ENCODE measurements at places on chromosomes 5 and 9.
A peak's percentile ranks its signal among the peaks of the same experiment; 100 is the strongest.

DNA sequence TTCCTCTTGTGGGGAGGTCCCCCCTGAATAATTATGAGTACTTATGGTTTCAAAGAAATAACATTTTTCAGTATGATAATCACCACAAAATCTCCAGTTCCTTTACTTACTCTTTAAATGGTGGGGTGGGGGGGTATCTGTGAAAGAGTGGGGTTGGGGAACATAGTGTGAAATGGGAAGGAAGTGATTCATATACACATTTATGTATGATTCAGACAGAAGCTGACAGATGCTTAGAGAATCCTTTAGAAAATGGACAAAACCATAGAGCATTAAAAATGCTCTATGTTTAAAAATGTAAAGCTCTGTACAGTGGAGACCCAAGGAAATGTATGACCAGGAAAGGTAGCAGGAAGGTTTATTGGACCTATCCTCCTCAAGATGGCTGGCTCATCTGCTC is 267.5 kb upstream of the GRIA1 start:
- no peak for DNase-seq

DNA sequence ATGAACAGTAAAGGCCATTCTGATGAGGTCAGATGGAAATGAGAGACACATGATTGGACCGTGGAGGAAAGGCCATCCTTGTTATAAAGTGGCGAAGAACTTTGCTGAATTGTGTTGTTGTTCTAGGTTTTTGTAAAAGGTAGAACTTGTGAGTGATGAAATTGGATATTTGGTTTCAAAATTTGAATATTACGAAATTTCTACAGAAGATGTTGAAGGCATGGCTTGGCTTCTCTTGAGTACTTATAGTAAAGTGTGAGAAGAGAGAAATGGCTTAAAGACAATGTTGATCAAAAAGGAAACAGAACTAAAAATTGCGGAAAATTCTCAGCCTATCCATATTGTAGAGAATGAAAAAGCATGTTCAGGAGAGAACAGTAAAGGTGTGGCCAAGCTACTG is 166.6 kb upstream of the S1PR3 start:
- no peak for DNase-seq

DNA sequence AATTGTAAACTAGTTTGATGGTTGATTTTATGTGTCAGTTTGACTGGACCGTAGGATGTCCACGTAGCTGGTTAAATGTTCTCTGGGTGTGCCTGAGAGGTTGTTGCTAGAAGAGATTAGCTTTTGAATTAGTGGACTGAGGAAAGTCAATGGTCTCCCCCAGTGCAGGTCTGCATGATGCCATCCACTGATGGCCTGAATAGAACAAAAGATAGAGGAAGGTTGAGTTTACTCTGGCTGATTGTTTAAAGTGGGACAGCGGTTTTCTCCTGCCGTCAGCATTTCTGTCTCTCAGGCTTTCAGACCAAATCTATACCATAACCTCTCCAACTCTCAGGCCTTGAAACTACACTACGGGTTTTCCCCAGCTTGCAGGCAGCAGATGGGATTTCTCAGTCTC is 899.2 kb upstream of the WWC1 start:
- no peak for DNase-seq

DNA sequence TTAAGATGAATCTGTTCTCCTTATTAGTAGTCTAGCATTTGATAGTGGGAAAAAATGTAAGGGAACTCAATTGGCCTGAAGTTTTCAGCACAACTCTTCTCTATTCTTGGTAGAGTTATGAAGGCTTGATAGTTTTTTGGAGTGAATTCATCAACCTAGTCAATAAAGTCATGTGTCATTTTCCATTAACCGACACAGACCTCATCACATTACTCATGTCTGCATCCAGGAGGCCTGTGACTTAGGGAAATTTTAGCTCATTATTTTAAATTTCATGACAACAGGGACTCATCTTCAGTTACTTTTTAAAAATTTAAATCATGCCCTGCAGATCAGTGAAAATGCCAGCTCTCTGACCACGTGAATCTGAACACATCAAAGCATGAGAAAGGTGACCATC is 63.3 kb downstream of the ADAMTS16 start:
- DNase-seq: no peak

- no peak for DNase-seq
Measured at GRCh38 chr5:57442080-57442839, 40.4 kb downstream of the ACTBL2 start.

- DNase-seq: no peak
Measured at GRCh38 chr5:36459176-36460135, 146.9 kb upstream of the SLC1A3 start.

DNA sequence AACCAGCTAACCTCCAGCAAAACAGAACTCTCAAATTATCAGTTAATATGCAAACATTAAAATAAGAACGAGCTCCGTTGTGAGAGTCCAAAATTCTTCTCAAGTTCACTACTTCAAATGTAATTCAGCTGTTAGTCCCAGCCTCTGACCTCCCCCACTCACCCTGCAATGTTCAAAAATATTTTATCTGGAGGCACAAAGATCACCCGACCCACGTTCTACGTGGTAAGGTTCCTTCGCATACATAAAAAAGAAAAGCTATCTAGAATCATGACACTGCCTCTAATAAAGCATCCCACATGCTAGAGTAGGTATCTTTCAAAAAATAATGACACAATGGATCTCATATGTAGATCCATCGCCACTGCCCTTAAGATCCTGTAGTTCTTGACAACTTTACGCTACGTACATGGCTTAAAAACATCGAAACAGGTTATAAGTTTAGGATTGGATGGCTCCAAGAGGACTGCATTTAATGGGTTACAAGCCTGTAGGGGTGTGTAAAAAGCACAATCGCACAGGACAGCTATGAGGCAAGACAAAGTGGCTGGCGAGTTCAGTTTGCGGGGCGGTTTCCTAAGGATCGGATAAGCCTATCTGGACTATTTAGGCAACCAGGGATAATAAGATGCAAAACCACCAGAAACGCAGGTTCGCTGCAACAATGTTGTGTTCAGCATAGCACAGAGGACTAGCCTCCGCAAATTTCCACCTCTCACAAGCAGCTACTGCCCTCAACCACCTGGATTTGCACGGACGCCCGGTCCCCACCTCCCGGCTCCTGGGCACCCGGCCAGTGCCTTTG is 969 bp downstream of the CLK4 start:
- DNase-seq: no peak

DNA sequence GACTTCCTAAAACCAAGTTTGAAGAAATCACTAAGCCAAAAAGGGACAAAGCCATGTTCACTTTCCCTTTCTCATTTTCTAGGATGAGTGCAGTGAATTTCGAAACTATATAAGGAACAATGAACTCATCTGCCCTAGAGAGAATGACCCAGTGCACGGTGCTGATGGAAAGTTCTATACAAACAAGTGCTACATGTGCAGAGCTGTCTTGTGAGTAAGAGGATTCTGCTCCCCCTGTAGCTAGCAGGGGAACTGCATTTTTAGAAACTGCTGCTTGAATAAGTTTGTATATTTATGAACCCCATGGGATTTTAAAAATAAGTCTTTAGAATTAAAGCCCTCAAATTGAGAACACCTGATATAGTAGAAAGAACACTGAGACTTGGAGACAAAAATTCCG is 42.7 kb upstream of the SPINK14 start:
- DNase-seq: no peak

DNA sequence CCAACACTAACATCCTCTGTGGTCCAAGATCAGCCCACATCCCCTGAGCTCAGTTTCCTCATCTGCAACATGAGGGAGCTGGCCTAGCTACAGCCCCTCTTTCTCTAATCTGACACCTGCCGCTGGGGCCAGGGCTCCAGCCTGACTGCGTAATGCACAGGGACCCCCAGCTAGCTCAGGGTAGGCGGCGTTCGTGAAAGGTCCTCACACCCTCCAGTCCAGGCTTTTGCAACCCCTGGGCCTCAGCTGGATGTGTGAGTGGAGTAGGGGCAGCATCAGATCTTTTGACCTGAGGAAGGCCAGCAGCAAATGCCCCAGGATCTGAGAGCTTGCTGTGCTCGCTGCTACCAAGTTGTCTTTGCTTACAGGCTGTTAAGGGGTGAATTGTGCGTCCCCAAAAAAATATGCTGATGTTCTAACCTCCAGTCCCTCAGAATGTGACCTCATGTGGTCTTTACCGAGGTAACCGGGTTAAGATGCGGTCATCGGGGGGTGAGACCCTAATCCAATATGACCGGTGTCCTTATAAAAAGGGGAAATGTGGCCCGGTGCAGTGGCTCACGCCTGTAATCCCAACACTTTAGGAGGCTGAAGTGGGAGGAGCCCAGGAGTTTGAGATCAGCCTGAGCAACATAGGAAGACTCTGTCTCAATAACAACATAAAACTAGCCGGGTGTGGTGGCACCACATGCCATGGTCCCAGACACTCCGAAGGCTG is 47.8 kb downstream of the PLPP7 start:
- no peak for DNase-seq

GRCh38 chr9:137250329-137251193 is 525 bp upstream of the STPG3 start:
- DNase-seq: no peak

DNA sequence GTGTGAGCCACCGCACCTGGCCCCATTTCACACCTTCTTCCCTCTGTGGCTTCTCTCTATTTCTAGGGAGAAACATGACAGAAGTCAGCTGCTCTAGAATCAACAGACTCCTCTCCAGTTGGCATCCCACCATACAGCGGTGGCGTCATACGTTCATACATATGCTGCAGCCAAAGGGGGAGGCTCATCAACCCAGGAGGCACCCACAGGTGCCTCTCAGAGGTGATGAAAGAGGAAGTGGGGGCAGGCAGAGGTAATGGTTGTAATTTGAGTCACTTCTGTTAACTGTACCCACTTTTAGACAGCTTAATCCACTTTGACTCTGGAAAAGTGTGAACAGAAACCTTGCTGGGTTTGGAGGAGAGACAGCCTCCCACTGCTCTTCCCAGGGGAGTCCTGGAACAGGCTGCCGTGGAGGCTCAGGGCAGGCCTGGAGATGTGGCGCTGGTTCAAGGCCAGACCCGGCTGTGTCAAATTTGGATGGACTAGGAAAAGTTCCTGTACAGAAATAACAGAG is 47.3 kb upstream of the SUB1 start:
- DNase-seq: no peak

DNA sequence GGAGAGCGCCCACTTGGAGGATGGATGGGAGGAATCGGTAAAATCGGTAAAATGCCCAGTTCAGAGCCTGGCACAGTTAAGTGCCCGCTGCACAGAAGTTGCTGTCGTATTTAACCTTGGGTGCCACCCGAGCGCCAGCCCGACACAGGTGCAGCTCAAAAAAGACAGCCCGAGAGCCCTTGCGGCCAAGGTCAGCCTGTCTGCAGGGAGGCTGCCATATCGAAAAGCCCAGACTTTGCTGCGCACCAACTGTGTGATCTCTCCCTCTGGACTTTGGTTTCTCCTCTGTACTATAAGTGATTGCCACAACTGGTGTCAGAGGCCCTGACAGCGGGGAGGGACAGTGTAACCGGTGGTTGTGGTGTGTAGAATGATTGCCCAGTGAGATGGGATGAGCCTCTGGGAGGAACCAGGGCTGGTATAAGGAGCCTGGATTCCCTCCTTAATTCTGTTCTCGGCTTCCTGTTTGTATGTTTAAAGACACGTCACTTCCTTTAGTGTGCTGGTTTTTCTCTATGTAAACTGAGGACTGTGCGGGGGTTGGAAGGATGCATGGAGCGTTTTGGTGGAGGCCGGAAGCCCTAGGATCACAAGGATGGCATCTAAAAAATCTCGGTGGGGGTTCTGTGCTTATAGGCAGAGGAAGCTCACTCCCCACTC is 792 bp downstream of the NTMT1 start:
- no peak for DNase-seq

DNA sequence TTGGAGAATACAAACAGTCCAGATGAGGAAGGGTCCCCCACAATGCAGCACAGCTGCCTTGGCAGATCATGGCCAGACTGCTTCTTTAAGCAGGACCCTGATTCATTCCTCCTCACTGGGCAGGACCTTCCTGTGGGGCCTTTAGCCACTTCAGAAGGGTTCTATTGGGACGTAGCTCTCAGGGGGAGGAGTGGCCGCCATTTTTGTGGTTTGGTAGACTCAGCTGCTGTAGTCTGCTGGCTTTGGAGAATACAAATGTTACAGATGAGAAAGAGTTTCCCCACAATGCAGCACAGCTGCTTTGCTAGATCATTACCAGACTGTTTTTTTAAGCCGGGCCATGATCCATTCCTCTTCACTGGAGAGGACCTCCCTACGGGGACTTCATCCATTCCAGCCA is 57.4 kb downstream of the TMEM38B start:
- DNase-seq: no peak

GRCh38 chr5:78009937-78010527 is 233.9 kb upstream of the TBCA start:
- no peak for DNase-seq

- DNase-seq: no peak
Measured at GRCh38 chr9:92507005-92507404, 24.7 kb upstream of the ASPN start.

DNA sequence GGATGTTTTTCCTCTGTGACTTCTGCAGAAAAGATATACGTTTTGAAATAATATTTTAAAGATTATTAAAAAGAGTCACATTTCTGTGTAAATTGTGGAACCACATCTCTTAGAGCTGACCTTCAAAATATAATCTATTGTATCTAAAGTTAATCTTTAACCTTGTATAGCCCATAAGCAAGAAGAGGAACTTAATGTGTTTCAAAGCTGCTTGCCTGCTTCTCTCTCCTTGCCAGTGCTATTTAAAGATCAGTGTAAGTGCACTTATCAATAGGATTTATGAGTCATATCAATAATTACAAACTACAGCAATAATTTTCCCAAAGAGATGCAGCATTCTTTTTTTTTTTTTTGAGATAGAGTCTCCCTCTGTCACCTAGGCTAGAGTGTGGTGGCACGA is 29.4 kb upstream of the GDA start:
- DNase-seq: no peak

GRCh38 chr5:6551287-6551954 is 81.4 kb downstream of the NSUN2 start:
- DNase-seq: peak; percentile 58

- DNase-seq: no peak
Measured at GRCh38 chr9:109107402-109108240, 12.1 kb downstream of the TMEM245 start.

DNA sequence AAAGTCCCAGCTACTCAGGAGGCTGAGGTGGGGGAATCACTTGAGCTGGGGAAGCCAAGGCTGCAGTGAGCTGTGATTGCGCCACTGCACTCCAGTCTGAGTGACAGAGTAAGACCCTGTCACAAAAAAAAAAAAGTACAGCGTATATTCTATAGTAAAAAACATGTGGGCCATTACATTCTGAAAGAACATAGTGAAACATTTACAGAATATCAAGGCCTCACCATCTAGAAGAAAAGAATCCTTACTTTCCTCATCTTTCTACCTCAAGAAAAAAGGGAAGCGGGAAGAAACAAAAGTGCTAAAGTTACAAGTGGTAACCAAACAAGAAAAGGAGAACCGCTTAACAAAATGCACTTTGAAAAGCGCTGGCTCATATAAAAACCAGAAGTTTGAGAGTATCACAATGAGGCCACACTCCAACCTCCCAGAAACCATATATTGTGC is 5.7 kb upstream of the SYK start:
- DNase-seq: no peak

GRCh38 chr9:1332156-1332555 is 282.0 kb downstream of the DMRT2 start:
- no peak for DNase-seq

All from vagina (tissue), 2 donors.